ENCODE measurements at places on chromosomes 11 and 22. TPM values are rescaled to one million over a fixed set of nuclear protein-coding genes. Genes with fewer than 3 reads are reported as not detected.
A peak's percentile ranks its signal among the peaks of the same experiment; 100 is the strongest.

GRCh38 chr11:123034597-123034996, 27.3 kb downstream of the HSPA8 start:
- no peak for DNase-seq

- no peak for DNase-seq
Observed at GRCh38 chr11:84958295-84958694, 668.8 kb downstream of the DLG2 start.

DNA sequence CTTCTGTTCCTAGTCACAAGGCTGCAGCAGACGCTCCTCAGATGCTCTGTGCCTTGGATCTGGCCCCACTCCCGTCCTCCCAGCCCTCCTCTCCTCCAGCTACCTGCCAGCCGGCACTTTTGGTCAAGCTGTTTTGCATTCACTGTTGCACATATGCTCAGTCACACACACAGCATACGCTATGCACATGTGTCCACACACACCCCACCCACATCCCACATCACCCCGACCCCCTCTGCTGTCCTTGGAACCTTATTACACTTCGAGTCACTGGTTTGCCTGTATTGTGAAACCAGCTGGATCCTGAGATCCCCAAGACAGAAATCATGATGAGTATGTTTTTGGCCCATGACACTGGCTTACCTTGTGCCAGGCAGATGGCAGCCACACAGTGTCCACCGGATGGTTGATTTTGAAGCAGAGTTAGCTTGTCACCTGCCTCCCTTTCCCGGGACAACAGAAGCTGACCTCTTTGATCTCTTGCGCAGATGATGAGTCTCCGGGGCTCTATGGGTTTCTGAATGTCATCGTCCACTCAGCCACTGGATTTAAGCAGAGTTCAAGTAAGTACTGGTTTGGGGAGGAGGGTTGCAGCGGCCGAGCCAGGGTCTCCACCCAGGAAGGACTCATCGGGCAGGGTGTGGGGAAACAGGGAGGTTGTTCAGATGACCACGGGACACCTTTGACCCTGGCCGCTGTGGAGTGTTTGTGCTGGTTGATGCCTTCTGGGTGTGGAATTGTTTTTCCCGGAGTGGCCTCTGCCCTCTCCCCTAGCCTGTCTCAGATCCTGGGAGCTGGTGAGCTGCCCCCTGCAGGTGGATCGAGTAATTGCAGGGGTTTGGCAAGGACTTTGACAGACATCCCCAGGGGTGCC, 109.8 kb downstream of the BCR start:
- DNase-seq, result peak; percentile 75

- DNase-seq, result no peak
Observed at GRCh38 chr11:129636926-129637325, 178.7 kb upstream of the TMEM45B start.

- no peak for DNase-seq
Observed at GRCh38 chr22:44719586-44720368, 17.8 kb downstream of the PRR5 start.

DNA sequence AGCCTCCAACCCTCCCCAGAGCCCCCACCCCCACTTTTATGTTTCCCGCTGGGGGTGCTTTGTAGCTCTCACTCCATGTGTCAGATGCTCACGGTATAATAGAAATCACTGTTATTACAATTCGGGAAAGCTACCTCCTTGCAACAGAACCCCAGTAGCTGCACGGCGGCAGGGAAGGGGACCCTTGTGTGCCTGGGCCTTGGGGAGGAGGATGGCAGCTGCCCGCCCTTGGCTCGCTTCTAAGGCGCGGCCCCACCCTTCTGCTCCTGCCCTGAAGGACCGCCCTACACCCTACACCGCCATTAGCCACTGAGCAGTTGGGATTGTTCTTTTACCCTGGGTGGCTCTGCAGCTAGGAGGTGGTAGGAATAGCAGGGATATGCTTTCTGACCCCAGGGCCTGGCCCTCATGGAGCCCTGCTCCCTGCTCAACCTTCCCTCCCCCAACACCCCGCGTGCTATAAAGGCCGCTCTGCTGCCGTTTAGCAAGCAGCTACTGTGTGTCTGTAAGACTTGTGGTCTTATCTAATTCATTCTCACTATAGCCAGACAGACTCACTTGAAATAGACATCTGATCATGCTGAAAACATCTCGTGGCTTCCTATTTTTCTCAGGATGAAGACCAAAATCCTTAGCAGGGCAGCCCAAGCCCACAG, 219.7 kb downstream of the CEP164 start:
- DNase-seq, result no peak

DNA sequence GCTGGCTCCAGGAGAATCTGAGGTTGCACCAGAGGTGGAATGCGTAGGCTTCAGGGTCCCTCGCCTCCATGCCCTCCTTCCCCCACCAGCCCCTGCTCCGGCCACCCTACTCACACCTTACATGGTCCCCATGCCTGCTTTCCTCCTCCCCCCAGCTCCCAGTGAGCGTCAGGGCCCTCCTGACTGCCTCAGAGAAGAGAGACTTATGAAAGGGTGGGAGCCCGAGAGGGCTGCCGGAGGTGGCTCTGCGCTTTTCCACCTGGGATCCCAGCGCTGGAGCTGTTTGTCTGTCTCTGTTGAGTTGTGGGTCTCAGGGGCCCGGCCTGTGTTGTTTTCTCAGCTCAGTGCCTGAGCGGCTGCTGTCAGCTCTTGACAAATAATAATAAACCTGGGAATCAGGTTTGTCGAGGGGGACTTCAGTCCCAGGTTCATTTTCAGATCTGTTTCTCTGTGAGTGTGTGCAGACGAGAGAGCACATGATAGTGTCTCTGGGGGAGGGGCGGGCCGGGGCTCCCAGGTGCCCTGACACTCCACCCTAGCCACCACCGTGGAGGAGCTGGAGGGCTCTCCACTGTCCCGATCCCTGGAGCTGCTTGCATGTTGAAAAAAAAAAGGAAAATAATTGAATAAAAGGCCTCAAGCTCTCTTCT, 153.7 kb downstream of the FEZ1 start:
- DNase-seq, result no peak

DNA sequence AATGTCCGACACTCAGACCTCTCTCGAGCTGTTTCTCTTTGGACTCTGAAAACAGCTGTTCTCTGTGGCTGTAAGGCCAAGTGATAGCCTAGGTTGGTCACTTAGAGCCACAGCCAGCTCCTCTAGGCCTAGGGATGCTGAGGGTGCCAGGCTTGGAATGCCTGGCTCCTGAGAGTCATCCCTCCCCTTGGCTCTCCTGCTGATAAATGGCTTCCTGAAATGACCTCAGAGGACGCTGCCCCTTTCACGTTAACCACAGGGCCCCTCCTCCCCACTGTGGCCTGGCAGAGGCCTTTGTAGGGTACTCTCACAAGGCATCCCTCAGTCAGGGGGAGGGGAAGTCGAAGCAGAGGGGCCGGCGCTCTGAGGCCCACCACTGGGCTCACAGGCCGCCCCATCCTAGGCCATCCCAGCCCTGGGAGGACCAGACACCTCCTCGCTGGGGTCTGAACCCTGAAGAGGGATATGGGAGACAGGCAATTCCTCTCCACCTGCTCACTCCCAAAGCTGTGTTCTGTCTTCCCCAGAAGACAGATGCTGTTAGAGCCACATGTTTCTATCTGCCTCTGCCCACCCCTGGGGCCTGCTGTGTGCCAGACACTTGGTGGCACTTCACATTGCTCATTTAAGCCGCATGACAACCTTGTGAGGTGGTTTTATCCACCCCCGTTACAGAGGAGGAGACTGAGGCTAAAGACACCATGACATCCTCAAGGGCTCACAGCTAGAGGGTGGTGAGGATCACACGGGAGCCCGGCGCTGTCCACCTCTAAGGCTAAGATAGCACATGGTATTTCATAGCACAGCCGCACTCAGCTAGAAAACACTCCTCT, 50.9 kb downstream of the ARFGAP3 start:
- DNase-seq, result no peak

DNA sequence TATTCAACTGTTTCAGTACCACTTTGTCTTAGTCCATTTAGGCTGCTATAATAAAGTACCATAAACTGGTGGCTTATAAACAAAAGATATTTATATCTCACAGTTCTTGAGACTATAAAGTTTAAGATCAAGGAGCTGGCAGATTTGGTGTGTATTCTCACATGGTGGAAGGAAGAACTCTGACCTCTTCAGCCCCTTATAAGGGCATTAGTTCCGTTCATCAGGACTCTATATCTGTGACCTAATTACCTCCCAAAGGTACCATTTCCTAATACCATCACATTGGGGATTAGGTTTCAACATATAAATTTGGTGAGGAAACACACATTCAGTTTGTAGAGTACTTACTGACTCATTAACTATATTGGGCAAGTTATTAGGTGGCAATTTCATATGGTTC, 10.7 kb upstream of the ARL14EP start:
- no peak for DNase-seq

GRCh38 chr11:130611791-130612251, 163.4 kb downstream of the ADAMTS15 start:
- no peak for DNase-seq

DNA sequence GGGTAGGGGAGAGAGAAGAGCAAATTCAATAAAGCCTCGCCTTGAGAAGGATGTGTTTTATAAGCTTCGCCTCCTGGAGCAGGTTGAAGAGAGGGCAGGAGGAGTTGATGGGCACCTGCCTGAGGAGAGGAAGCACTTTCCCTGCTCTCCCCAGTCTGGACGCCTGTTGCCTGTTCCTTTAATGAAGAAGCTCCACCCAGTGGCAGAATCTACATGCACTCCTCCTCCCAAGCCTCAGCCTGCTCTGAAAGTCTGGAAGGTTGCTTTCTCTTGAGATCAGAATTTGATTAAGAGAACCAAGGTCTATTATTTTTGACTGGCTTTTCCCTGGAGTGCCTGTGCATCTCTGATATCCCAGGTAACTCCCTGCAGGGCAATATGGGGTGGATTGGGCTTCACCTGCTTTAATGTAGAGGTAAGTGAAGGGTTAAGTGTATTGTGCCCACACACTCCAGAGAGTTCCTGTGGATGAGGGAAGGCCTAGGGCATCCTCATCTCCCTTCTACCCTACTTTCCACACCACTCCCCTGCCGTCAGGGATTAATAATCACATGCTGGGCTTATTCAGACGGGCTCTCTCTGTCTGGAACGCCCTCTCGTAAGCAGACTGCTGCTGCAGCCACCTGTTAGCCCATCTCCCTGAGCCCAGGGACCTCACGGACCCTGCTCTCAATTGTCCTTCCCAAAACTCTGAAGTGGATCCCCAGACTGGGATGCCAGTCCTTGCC, 22.3 kb downstream of the NTM start:
- no peak for DNase-seq

GRCh38 chr22:29093501-29094300, 20.9 kb downstream of the KREMEN1 start:
- DNase-seq, result no peak

DNA sequence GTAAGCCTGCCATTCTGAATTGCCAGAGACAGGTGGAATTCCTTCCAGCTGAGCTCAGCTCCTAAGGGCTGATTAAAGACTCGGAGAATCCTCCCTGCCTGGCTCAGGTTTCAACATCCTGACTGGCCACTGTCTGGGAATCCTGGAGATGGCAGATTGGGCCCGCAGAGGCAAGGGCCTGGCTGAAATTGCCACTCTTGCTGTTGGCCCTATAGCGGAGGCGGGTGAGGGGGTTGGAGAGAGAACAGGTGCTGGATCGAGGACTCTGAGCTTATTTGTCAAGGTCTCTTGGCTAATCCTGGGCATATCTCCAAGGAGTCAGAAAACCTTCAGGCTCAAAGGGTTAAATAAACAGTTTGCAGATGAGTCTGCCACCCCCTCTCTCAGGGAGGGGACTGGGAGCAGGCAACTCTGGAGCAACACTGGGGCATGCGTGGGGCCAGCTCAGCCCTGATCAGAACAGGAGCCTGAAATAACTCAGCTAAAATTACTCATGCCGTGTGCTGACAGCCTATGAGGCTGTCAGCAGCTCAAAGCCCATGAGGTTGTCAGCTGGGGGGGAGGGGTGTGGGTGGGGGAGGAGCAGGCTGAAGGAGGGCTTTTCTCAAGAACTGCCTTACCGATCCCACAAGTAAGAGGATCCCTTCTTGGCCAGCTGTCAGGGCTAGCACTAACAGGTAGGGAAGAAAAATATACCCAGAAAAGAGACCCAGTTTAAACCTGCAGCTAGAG, 14.7 kb upstream of the MFRP start:
- DNase-seq, result peak; percentile 80

- DNase-seq, result peak; percentile 70
Observed at GRCh38 chr11:134578807-134579723, 167.0 kb upstream of the B3GAT1 start.

DNA sequence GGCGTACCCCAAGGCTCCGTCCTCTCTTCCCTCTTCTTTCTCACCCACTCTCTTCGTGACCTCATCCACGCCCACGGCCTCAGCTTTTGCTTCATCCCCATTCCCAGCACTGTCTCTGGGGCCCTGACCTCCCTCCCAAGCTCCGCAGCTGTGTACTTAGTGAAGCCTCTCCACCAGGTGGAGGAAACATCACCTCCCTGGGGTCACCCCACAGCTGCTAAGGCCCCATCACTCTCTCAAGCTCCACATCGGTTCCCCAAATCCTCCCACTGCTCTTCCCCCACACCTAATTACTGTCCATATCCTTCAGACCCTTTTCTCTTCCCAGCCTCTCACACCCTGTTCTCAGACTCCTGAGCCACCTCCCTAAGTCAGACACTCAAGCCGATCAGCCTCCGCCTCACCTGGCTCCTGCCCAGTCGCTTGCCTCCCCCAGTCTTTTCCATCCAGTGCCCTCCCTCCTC, 7.9 kb upstream of the SYT7 start:
- no peak for DNase-seq

GRCh38 chr11:17077240-17077519, 287 bp downstream of the RPS13 start:
- DNase-seq, result no peak

GRCh38 chr11:68447015-68447801, 13.3 kb upstream of the PPP6R3 start:
- DNase-seq, result peak; percentile 87

DNA sequence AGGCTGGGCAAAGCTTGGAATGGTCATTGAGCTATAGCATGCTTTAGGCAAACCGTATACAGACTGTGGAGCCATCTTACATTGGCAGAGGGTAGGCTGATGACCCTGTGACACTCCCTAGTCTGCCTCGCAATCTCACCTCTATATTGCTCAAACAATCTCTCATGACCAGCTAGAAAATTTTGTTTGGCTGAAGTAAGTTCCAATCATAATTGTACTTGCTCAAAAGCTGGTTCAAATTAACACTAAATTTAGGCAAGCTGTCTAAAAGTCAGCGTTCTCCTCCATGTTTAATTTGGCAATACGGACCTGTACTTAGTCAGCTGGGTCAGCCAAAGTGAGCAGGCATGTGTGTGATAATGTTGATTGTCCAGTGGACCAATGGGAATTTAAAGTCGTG, 133.0 kb downstream of the SWAP70 start:
- no peak for DNase-seq

GRCh38 chr11:16839821-16840220, 101.4 kb downstream of the C11orf58 start:
- no peak for DNase-seq

The SCUBE1 gene
- total RNA-seq, result 0.89 TPM

The BRSK2 gene
- total RNA-seq, result 1.4 TPM

The FAM111A gene
- 12.0 TPM for total RNA-seq

The CD82 gene
- 47.7 TPM for total RNA-seq

The DRAP1 gene
- 110 TPM for total RNA-seq
